ENCODE measurements at places on chromosomes 1 and 21.

GRCh38 chr1:19617376-19617775, 26.7 kb upstream of the NBL1 start:
- DNase-seq, result no peak

GRCh38 chr1:3978196-3978989, 78.3 kb upstream of the C1orf174 start:
- DNase-seq, result no peak

- DNase-seq, result no peak
These were observed 722 bp upstream of the PODN start for GRCh38 chr1:53061123-53061858.

DNA sequence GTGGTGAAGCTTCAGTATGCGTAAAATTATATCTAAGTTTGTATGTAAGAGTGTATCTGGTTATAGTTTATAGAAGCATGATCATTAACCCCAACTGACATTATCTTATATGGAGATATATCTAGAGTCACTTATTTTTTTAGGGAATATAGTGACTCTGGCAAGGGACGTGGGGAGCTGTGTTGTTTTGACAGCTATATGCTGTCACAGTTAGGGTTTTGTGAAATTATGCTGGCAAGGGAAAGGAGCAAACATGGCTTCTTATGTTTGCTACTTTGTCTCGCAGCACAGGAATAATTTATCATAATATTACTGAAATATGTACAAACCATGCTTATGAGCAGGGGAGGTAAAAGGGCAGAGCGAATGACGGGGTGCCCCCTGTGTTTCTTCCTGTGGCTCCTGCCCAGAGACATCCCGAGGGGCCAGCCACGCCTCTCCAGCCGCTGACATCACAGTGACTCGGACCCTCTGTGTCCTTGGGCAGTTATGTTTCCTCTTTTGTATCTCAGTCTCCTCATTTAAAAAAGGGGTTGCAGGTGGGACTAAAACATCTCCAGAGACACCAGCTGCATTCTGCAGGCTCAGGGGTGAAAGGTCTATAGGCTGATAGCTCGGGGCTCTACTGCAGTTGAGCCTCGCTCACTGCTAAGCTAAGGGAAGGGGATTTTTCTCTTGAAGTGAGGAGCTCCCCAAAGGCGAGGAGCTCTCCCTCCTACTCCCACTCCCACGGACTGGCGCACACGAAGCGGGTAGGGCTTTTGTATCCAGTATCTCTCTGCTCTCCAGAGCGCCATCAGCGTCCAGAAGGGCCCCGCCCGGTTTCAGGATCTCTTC, 14.9 kb downstream of the A3GALT2 start:
- no peak for DNase-seq

DNA sequence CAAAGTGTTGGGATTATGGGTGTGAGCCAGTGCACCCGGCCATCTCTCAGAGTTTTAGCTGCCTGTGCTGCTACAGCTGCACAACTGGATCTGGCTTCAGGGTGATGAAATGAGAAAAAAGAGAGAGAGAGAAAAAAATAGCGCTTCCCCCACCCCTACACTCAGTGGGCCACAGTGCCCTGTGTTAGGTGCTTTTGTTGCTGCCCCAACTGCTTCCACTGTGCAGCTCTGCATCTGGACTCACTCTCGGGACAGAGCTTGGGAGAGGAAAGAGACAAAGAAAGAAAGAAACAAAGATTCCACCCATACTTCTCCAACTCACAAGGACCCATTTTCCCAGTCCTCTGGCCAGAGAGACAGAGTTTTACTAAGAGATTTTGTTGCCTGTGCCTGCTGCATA, 50.4 kb downstream of the INAVA start:
- DNase-seq, result no peak

GRCh38 chr1:88219521-88219920, 464.6 kb upstream of the PKN2 start:
- DNase-seq, result no peak
